ENCODE measurements at places on chromosomes 1 and 21.

- no peak for DNase-seq
These were observed 2.7 kb downstream of the RGL1 start for GRCh38 chr1:183807549-183808168.

GRCh38 chr1:165675794-165676193 is 22.6 kb downstream of the ALDH9A1 start:
- DNase-seq, result no peak

DNA sequence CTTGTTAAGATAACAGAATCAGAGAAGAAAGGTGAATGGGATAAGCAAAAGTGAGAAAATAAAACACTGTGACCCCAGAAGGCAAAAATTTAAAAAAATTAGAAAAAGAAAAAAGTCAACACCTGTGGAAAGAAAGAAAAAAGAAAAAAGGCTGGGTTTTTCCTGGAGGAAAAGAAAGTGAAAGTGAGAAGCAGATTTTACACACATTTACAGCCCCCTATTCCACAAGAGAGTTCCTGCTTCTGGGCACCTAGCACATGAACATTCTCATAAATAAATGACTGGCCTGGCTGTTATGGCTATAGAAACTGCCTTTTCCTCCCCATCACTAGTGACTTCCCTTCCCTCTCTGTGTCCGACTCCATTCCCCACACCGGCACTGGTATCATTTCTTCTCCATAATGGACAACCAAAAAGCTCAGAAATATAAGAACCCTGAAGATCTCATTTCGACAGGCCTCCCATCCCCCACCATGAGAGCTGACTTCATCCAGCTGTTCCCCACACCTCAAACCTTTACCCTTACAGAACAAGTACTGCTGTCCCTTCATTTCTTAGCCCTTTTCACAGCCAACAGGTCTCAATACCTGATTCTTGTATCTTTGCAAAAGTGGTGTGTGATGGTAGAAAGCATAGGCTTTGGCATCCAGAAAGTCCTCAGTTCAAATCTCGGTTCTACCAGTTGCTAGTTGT is 12.6 kb downstream of the MTF1 start:
- DNase-seq, result no peak

DNA sequence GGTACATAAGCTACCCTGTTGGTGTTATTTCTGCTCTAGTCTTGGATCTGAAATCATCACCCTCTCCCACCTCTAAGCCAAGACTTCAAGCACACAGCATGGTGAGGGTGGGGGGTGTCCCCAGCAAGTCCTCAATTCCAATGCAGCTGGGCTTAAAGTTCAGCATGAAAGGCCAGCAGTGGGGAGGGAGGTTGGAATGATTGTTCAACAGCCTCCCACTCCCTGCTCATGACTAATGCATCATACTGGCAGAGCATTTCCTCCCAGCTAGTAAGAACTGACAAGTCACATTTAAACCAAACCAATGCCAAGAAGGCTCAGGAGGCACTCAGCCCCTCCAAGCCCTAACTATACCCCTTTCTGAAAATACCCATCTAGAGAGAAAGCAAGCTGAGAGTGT is 50.1 kb downstream of the TIAM1 start:
- no peak for DNase-seq

- DNase-seq, result no peak
These were observed 5.2 kb upstream of the SMIM12 start for GRCh38 chr1:34864759-34865158.

DNA sequence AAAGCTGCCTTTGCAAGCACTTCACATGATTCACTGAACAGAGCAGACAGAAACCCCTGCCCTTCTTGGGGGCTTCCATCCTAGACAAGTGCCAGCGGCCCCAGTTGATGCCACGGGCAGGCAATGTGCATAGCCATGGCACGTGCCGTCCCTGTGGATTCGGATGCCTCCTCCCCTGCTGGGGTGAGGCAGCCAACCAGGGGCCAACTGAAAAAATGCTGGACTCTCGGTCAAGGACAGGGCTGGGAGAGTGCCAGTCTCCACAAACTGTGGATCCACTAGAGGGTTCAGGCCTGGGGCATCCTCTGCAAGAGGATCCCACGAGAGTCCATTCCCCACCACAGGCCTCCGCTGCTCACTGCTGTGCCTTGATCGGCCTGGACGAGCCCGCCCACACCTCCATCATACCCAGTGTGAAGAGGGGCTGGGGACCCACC is 3.8 kb downstream of the JMJD4 start:
- no peak for DNase-seq

DNA sequence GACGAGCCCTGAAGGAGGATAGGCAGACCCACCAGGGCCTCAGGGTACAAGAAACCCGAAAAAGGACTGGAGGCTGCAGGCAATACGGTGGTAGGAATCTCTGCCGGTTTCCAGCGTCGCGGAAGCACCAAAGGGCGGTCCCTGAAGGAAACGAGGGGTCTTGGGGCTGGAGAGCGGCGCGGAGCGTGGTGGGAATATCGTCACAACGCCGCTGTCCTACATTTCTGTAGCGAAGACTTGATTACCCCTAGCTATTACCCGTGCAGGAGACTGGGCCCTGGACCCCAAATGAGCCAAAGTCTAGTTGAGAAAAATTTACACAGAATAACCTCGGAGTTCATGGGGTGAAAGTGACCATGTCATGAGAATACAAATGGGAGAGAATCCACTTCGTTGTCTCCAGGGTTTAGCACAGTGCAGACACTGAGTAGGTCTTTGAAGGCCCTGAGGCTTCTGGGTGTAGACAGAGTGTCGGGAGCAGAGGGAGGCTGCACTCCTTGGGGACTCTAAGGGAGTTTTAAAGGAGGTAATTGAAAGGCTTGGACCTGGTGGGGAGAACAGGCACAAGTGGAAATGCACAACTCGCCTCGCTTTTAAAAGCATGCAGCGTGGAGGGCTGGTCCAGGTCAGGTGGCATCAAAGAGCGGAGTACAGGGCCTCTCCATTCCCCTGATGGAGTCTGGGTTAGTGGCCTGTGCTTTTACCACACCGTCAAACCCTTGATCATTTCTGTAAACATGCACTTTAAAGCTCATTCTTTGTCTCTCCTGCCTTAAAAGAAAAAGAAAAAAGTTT is 1.5 kb downstream of the ATP1A1 start:
- peak; percentile 7 for DNase-seq

DNA sequence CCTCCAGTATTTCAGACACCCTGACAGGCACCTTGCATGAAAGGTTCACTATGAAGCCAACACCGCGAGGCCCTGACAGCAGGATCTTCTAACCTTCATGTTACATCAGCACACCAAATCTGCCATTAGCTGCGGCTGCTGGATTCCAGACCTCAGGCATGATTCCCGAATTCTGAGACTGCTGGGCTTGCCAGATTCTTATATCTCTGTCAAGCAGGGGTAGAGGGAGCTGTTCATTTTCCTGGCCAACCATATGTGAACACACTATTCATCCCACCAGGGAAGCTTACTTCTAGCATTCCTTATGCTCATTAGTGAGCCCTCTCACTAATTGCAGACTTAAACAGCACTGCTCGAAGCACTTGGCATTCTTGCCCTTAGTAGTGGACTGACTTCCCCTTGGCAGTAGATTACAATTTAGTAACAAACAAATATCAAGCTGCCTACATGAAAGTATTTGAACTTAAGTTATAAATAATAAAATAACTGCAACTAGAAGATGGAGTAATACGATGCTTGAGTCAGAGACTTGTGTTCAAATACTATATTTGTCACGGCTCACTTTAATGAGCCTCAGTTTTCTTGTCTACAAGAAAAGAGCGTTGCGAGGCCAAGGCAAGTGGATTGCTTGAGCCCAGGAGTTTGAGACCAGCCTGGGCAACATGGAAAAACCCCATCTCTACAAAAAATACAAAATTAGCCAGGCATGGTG is 43.3 kb downstream of the NID1 start:
- DNase-seq, result no peak

DNA sequence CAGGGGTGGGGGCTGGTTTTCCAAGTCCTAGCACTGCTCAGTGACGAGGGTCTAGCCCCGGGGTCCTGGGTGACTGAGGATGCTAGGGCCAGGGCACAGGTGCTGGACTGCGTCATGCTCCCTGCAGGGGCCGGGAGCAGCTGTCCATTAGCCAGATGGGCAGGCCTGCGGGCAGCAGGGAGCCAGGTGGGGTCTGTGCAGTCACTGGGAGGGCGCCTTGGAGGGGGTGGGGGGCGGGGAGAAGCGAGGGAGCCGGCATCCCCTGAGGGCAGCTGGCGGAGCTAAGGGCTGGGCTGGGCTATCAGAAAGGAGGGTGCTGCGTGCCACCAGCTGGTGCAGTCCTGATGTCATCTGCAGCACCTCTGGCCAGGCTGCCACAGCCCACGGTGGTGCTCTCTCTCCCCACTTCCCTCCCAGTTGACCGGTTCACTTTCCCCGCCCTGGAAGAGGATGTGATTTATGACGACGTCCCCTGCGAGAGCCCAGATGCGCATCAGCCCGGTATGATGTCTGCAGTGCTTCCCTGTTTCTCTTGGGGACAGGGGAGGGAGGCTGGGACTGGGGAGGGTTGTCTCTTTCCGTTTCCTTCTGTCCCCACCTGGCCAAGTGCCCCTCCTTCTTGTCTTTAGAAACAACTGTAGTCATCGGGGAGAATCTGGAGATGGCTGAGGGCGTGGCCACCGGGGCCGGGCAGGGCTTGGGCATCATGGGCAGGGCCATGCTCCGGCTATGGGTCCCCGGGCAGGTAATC is 63.8 kb downstream of the ARHGEF10L start:
- no peak for DNase-seq

DNA sequence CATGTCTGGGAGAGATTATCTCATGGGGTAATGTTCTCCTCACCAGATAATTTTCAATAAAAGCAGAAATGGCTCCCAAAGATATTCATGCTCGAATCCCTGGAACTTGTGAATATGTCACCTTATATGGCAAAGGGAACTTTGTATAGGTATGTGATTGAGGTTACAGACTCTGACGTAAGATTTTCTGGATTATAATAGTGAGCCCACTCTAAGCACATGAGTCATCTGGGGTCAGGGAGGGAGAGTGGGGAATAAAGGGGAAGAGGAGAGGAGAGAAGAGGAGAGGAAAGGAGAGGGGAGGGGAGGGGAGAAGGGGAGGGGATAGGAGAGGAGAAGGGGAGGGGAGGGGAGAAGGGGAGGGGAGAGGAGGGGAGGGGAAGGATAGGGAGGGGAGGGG is 1193.9 kb downstream of the PLA2G4A start:
- DNase-seq, result no peak

- no peak for DNase-seq
These were observed 4.2 kb downstream of the UBR4 start for GRCh38 chr1:19205845-19206244.

- no peak for DNase-seq
These were observed 673 bp upstream of the DHCR24 start for GRCh38 chr1:54887665-54888071.

GRCh38 chr1:57489358-57490036 is 65.6 kb upstream of the DAB1 start:
- DNase-seq, result no peak

DNA sequence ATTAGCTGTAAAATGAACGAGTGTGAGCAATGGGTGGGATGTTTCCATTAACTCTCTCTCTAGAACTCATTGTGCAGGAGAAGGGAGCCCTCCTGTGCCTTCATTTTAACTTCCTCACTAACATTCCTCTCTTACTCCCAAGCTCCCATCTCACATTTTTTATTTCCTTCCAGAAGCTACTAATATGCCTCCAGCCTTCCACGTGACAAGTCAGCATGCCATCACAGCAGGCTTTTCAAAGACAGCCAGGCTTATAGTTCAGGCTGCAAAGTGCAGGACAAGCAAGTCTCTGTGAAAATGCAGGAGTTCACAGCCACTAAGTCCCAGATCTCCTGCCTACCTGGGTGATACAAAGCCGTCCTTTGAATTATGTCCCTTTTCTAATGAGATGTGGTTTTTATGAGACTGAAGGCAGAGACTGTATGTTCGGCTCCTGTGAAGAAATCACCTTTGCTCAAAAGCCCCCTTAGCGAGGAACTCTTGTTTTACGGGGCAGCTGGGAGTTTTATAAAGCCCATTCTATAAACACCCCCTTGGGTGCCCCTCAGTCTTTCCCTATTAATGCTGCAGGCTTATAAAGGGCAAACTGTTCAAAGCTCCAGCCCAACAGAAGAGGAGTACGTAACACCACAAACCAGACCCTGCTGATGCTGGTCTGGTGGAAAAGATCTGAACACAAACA is 14.8 kb upstream of the ANGPTL7 start:
- no peak for DNase-seq

DNA sequence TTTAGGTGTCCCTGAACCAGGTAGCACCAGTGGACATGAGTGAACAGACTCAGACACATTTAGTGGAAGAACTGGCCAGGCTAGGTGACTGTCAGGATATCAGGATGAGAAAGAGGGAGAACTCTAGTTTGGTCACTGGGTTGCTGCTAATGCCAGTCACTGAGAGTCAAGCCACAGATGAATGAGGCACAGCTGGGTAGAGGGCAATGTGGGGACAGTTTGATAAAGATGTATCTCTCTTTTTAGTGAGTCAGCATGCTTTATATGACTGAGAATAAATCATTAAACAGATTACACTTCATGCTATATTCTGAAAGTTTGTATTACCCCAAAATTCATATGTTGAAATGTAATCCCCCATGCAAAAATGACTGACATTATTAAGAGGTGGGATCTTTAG is 87.1 kb downstream of the SELENOF start:
- no peak for DNase-seq

DNA sequence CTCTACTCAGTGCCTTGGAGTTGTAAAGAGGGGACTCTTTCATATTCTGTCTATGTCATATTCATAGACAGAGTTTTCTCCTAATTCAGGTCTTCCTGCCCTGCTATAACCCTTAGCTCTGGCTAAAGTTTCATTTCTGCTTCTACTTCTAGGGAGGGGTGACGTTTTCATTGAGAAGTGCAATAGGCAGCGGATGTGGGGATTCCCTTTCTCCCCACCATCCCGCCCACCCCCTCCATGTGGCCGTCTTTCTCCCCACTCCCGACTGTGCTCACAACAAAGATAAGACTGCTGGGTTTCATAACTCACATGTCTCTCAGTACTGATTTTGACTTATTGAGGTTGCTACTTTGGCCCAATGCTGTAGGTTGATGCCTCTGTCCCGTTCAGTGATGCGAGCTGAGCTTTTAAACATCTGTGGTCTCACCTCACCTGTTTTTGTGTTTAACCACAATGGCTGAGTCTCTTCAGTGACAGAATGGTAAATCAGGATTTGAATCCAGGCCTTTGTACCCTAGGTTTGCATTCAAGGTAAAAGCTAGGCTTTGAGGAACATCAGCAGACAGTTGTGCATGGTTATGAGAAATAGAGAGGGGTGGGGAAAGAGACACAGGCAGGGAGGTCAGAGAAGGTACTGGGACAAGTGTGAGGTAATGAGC is 7.8 kb upstream of the KIF14 start:
- no peak for DNase-seq

- DNase-seq, result no peak
These were observed at the start of gene C1orf116 for GRCh38 chr1:207032528-207033017. C1orf116 (minus strand) TSS chr1:207032756; CDS start chr1:207027598, 5,158 bp downstream.

GRCh38 chr1:192225703-192226102 is 67.4 kb downstream of the RGS18 start:
- DNase-seq, result no peak

All from effector CD8-positive, alpha-beta T cell (primary cell).